ENCODE measurements at places on chromosomes 5 and 9.

GRCh38 chr5:173915310-173916014 is 27.3 kb downstream of the CPEB4 start:
- no peak for DNase-seq

- peak; percentile 22 for DNase-seq
Measured at GRCh38 chr5:94577466-94578245, 40.7 kb downstream of the KIAA0825 start.

- DNase-seq = no peak
Measured at GRCh38 chr5:159469496-159470372, 139.4 kb upstream of the IL12B start.

- DNase-seq = no peak
Measured at GRCh38 chr5:91383956-91384300, 811 bp upstream of the ARRDC3 start.

DNA sequence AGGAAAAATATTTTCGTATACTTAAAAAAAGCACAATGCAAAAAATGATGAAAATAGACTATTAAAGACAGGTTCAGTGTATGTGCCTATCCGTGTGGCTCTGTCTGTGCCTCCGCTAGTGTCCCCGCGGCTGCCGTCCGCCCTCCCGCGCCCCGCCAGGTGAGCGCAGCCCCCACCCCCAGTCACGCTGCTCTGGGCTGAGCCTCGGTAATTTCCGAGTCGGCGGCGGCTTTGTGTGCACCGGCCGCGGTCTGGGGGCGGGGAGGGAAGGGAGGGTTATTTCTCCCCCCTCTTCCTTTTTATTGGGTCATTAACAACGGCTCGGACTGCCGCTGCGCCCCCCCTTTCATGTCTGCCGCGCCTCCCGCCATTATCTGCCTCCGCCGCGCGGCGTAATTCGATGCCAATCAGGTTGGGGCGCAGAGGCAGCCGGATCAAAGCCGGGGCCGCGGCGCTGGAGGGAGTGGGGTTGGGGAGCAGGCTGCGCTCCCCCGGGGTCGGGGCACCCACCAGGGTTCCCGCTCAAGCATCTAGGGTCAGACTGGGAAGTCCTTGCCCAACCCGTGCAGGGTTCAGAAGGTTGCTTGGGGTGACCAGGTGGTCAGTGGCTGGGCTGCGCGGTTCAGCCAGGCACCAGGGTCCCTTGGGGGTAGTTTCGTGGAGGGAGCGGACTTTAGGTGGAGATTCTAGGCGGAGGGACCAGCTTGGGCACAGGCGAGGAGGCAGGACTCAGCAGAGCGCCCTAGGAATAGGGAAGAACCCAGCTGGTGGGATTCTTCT is 39.5 kb upstream of the PSD2 start:
- peak; percentile 69 for DNase-seq

- DNase-seq = peak; percentile 60
Measured at GRCh38 chr5:87020099-87020934, 247.4 kb upstream of the RASA1 start.

DNA sequence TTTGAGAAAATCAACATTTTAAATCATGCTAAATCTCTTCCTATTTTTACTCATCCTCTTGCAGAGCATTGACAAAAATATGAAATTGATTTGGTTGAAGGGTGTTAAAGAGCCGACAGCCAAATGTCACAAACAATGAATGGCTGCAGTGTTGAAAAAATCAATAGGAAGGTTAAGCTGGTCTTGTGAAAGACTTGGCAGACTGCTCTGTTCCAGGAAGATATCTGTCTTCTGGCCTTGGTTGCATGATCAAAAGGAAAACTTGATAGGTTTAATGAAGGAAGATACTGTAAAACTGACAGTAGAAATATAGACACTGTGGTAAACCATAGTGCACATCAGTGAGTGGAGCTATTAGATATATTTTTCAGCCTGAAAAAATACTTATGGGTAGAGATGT is 103.6 kb downstream of the PBX3 start:
- no peak for DNase-seq

GRCh38 chr5:165137701-165138100 is 1632.3 kb downstream of the MAT2B start:
- no peak for DNase-seq

DNA sequence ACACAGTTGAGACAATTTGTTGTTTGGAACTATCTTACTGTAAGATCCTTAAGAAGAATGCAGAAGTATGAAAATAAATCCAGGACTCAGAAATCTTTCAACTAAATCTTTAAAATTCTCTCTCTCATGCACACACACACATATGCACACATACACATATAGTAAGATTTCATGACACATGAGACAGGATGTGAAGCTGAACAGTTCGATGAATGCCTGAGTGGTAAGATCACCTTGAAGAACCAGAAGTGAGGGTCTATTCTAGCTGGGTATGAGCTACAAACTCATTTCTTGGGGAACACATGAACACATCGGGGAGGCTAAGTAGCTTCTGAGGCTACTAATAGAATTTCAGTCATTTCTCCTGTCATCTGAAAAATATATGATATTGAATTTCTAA is 153.6 kb downstream of the TMC1 start:
- DNase-seq = no peak

DNA sequence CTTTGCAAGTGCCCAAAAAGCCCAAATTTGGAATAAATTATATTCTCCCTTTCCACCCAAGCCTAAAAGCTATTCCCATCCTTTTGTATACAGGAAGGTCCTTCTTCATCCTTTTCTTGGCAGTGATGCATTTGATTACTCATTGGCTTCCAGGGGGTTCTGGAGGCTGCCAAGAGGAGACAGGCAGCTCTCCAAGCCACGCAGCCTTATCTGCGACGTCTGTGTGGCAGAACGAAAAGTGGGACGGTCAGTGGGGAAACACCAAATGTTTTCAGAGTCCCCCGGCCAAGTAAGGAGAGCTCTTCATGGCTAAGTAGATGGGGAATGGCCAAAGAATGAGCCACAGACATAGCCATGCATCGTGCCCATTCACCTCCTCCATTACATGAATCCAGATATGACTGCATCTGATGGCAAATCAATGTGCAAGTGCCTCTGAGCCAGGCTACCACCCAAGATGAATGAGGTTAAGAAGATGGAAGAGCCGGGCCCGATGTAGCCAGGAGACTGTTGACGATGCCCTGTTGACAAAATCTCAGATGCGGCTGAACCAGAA is 12.1 kb downstream of the ADAM19 start:
- DNase-seq = no peak

DNA sequence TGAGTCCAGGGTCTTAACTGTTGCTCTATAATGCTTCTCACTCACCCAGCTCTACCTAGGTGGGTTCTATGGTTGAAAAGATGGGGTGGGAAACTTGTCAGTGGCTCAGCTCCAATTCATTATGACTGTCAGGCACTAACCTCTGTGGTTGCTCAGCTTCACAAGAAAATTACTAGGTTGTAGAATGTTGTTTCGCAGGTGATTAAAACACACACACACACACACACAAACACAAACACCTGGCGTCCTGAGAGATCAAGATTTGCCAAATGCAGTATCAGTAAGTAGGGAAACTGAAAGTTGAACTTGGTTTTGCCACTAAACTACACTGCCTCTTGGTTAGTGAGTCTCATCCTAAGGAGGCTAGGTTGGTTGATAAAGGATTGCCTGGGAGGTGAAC is 2.8 kb downstream of the MCCC2 start:
- DNase-seq = peak; percentile 20

GRCh38 chr5:127298656-127299055 is 8.1 kb downstream of the MEGF10 start:
- no peak for DNase-seq

- no peak for DNase-seq
Measured at GRCh38 chr5:123718238-123718637, 206.3 kb downstream of the CSNK1G3 start.

DNA sequence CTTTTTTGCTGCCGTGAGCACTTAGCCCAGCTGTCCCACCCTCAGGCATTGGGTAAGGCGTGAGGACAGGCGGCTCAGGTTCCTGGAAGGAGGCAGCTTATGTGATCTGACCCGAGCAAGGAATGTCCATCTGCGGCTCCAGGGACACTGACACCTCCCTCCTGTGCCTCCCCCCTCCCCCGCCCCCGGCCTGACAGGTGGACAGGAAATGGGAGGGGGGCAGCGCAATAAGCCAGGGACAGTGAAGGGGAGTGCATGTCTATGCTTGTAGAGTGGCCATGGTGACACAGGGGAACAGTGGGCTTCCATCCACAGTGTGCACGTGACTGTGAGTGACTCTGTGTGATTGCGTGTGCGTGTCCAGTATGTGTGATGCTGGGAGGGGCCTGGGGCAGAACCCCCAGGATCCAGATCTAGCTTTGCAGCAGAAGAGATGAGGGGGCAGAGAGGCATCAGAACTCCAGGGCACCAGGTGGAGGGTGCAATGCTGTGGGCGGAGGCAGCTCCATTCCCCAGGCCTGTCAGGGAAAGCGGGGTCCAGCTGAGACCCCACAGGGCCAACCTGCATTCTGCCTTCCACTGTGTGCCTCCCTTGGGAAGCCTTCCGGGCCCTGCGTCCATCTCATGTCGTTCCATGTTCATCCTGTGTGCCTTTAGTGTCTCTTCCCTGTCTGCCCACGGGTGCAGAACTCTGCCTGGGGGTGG is 30.5 kb downstream of the CNTFR start:
- no peak for DNase-seq

GRCh38 chr9:130825351-130825651 is 9.8 kb upstream of the ABL1 start:
- no peak for DNase-seq

DNA sequence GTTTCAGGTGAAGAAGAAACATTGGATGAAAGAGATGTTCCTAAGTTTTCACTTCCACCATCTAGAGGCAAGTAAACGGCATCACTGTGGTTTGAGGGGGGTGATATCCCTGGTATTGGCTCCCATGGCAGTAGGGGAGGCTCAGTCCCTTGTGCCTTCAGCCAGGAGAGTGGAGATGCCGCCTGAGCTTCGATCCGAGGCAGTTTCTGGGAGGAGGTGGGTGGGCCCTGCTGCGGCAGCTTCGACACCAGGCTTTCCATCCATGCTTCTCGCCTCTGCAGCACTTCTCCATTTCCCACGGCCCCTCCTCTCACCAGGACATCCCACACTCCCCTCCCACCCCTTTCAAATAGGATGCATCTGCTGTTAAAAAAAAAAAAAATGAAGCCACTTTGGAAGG is 258.3 kb downstream of the GADD45G start:
- DNase-seq = no peak

DNA sequence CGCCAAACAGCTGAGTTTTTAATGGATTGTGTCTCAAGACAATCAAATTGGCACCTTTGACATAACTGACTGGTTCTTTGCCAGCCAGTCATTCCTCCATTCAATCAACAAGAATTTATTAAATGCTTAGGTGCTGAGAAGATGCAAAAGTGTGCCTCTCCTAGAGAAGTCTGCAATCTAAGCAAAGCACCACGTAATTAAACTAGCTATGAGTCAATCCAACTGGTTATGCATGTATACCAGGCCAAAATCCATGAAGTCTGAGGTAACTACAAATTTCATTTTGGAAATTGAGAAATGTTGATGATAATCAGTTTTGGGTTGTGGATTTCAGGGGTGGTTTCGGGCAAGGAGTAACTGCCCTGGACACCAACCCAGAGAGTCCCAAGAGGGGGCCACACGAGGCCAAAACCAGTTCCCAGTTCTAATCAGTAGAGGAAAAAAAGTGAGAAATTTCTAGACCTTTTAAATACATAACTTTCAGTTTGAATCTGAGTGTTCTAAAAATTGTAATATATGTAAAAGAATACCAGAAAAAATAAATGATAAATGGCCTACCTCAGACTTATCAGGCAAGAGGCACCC is 92.6 kb downstream of the EFNA5 start:
- no peak for DNase-seq

GRCh38 chr9:122080986-122081385 is 12.1 kb downstream of the TTLL11 start:
- no peak for DNase-seq

DNA sequence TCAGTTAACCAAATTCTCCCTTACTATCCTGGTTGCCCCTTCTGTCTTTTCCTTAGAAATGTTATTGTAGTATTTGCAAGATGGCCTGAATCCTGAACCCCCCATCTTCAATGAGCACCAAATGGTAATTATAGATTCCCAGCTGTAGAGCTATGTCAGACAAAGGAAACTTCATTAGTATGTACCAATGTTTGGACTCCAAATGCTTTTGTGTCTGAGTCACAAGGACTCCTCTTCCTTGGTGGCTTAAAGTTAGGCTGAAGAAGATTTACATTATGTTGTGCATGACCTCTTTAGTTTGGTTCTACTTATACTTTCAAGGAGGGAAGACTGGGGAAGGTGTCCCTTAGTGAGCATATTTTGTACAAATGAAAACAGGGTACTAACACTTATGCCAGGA is 105.9 kb upstream of the CDKN2B start:
- DNase-seq = no peak

GRCh38 chr5:132266031-132266835 is 8.7 kb downstream of the PDLIM4 start:
- DNase-seq = peak; percentile 8

DNA sequence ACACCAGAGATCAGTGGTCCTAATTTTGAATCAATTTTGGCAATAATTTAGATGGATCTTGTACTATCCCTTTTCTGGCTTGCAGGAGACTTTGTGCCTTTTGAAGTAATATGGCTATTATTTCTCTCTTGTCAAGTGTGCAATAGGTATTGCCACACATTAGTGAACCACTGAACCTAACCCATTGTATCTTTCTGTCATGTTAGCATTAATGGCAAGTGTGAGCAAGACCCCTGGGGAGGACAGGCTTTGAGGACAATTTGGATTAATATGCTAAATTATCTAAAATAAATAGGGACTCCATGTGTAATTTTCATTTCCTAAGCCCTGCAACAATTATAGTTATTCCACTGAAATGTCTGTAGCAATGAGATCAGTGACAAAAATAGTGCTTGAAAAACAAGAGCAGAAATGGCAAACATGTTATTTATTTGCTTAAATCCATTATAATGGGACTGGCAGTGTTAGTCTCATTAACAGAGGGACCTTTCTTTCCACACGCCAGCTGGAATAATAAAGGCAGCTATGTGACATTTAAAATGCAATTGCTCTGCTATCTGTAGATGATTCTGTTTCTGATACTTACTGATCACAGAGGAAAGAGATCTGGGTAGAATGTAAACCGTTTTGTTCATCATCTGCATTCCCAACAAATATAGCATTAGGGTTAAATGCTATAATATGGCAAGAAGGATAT is 753.3 kb upstream of the ZNF608 start:
- DNase-seq = no peak

DNA sequence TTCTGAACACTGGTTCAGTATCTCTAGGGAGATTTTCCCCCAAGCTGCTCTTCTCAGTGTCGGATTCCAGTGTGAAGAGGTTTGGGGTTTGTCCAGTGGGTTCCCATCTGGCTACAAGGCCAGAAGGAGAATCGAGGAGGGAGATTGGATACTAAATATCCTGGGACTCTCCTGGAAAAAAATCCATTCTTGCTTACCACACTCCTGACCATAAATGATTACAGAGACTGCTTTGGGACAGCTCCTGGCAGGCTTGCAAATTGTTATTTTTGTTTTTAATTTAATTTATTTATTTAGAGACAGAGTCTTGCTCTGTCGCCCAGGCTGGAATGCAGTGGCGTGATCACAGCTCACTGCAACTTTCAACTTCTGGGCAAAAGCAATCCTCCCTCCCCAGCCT is 4.7 kb upstream of the SUSD1 start:
- DNase-seq = no peak
